Inflammatory macrophage treated with lipopolysaccharide for 4 hours (primary cell): ENCODE measurements at places on chromosomes 4 and X.

DNA sequence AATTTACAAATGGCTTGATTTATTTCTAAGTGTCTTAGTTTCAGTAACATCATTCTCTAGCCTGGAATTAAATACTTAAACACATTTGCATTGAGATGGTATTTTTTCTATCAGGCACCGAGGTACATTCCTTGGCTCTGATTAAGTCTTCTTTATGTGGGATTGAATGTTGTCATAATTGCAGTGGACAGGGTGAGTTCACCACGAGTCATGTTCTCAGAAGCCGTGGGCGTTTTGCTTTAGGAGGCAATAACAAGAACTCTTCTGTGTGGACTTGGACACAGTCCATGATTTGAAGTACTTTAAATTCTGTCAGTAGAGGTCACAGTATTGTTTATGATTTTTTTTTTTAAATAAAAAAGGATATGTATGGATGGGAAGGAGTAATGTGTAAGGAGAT, 57.1 kb upstream of the EFHC2 start:
- DNase-seq: peak; percentile 87

DNA sequence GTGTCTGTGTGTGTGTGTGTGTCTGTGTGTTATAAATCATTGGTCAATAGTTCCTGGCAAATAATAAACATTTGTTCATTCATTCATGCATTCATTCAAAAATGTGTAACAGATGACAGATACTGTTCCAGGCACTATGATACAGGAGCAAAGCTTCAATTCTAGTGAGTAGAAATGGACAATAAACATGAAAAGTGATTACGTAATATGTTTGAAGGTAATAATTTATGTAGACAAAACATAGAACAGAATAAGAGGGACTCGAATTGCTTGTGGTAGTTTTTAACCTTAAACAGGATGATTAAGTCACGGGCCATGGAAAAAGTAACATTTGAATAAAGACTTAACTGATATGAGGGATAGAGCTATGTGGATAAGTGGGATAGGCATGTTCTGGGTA, 90.1 kb upstream of the MAGEC2 start:
- no peak for DNase-seq

DNA sequence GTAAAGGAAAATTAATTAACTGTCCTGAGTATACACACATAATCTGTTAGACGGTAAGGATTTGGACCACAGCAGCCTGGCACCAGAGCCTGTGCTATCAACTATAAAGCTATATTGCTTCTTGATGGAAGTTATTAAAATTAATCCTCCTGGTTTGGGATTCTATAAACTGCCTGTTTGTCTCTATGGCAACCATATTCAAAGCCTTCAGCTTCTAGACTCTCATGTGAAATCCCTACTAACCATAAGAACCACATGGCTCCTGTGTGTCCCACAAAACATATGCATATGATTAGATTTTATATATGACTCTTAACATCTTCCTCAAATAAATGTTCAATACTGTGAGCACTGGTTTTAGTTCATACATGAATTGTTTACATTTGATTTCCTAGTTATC, 380.8 kb downstream of the ANKRD50 start:
- no peak for DNase-seq

GRCh38 chr4:30434656-30435055, 285.5 kb upstream of the PCDH7 start:
- no peak for DNase-seq

DNA sequence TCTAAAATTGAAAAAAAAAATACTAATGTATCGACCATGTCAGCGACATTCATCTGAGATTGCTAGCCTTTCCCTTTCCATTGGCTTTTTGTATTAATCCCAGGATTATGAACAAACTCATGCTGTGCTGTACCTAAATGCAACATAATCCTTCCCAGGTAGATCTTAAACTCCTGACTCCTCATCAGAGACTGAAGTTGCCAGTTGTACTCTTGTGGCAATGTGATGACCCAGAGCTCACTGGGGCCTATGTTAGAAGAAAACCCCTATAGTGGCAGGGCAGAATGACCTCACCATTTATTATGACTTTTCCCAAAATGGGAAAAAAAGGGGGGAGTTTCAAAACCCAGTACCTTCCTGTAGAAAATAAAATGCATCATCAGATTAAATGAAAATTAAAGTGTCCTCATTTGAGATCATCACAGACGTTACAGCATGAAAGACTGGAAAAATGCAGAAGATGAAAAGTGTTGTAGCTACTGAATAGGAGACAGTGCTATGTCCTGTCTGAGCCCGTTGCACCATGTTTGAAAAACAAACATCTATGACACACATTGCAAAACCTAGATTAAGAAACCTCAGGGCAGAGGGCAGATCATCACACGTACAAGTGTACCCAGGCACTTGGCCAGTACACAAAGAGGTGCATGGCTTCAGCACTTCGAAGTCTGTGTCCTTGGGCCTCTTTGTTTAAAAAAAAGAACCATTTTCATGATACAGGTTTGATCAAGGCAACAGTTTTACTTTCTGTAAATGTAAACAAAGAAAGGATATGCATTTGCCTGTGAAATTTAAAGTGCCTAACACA, 6.8 kb upstream of the ACSL4 start:
- peak; percentile 87 for DNase-seq

DNA sequence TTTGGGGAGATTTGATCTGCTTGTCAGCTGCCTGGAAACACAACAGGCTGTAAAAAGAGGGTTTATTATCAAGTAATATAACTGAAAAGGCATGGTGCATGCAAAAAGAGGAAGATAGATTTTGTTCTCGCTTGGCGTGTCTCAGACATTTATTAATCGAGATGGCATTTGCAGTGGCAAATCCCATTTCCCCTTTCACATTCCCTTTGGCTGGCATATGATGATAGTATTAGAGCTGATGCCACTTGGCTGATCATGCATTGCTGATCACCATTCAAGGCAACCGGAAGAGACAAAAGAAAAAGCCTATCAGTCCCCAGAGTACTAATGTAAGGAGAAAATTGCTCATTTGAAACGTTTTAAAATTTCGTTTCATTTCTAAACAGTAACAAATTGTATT, 101.8 kb downstream of the ZIC3 start:
- DNase-seq: no peak

DNA sequence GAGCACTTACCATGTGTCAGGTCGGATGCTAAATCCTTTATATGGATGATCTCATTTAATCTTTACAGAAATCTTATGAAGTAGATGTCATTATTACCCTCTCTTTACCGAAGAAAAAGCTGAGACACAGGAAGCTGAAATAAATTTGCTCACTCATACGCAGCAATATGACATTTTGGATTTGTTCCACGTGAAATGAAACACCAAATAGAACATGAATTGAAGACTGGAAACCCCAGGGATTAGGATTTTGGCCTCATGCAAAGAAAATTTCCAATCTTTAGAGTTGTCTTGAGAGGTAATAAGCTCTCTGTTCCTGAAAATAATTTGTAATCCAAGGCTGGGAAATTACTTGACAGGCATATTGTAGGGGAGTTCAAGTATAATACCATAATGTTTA, 354.4 kb upstream of the CLNK start:
- DNase-seq: no peak

GRCh38 chrX:130840345-130840744, 62.7 kb downstream of the ENOX2 start:
- no peak for DNase-seq

DNA sequence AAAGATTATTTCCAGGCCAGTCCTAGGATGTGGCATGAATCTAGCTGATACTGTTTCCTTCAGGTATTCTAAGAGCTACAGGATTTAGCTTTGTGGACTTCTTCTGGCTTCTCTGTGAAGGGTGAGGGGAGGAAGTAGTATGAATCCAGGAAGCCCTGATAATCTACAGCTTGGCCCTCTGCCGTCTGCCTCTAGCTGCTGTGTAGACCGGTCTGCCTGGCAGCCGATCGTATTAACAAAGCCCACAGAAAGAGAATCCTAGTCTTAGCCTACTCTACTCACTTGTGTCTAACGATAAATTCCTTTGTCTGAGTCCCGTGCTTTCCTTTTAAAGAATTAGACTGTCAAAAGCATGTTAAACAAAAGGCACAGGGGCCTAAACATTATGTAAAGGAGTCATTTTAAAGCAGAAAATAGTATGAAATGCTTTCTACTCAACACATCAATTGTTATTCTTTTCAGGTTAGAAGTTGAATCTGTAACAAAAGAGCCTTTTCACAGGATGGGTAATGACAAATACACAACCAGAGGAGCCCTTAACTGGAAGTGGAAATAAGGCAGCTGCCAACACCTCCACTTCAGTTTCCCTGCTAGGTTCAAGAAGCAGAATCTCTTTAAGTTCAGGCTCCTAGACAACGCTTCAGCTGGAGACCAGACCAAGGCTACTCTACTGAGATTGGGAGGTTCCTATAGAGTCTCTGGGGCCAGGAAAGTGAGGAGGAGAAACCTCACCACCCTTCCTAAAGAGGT, 48.9 kb upstream of the UCP1 start:
- no peak for DNase-seq

DNA sequence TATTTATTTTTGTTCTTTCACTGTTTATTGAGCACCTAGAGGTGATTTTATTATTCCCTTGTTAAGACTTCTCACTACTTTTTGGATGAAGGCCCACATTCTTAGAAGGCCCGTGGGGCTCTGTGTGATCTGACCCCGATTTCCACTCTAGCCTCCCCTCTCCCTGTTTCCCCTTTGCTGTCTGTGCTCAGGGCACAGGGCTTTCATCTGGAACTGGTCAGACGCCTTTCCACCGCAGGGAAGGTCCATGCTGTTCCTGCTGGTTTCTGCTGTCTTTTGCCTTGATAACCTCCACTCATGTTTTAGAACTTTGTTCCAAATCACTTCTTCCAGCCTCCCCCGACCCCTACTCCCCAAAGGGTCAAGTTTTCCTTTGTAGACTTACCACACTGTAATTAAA, 31.3 kb upstream of the ANAPC4 start:
- DNase-seq: no peak
